ENCODE measurements at places on chromosomes 7 and 10.

- no peak for DNase-seq
Measured at GRCh38 chr7:154978017-154978416, 24.9 kb downstream of the PAXIP1 start.

- DNase-seq: no peak
Measured at GRCh38 chr7:105118612-105119600, 104.9 kb downstream of the KMT2E start.

- no peak for DNase-seq
Measured at GRCh38 chr10:101235766-101236165, 6.5 kb upstream of the LBX1 start.

GRCh38 chr10:127525686-127526085, 23.4 kb upstream of the NPS start:
- DNase-seq: no peak

GRCh38 chr7:55572378-55573233, at the start of gene VOPP1:
TSS of gene VOPP1 (minus strand) at chr7:55572502. CDS start at chr7:55572324, 178 bp downstream.
- DNase-seq: peak; percentile 54
